ENCODE measurements at places on chromosomes 2 and 18.

DNA sequence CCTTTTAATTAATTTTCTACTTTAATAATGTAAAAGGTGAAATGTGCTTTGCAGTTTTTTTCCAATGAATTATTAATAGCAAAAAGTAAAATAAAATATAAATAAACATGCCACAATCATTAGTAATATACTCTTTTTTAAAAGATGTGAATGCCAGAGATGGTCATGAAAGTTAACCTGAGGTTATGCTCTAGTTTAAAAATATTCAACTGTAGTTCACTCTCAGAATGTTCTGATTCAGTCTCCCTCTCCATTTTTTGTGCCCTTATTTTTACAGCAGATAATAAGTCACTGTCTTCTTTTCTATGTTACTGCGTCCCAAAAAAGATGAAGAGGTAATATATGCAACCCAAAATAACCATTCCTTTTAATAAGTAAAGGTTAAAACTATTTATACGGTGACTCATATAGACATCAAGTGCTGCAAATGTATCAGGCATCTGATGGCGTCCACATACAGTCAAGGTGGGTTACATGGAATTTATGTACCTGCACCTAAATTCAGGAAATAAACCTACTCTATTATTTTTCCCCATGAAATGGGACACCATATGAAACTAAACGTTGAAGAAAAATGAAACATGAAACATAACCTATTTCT is 153.6 kb upstream of the ZNF804A start:
- no peak for DNase-seq

DNA sequence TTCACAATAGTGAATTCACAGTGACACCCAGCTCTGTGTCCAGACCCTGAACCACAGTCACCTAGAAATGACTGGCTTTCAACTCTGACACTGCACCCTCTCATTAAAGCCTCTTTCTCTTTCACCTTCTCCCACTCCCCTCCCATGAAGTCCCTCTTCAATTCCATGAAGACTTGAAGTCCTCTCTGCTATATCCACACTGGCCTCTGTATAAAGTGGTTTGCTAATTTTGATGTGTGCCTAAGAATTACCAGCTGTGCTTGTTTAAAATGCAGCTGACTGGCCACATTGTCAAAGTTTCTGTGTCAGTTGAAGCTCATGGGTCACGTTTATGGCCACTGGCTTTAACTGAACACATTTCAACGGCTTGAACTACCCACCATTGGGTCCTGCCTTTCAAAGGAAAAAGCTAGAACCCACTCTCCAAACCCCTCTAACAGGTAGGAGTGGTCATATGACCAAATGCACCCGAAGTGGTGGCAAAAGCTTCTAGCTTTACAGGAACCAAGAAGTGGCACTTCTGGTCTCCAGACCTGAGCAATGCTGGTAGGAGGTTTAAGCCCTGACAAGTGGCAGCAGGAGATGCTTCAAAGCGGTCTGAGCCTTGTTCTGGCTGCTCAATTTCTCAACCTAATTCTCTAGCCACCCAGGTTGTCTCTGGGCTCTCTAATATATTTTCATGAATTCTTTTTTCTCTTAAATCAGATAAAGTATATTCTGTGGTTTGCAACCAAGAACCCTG is 34.2 kb downstream of the B4GALT6 start:
- DNase-seq: no peak

GRCh38 chr2:113081488-113082210 is 13.9 kb downstream of the IL1F10 start:
- no peak for DNase-seq

- no peak for DNase-seq
Measured at GRCh38 chr2:157815421-157815820, 60.7 kb downstream of the ACVR1 start.

DNA sequence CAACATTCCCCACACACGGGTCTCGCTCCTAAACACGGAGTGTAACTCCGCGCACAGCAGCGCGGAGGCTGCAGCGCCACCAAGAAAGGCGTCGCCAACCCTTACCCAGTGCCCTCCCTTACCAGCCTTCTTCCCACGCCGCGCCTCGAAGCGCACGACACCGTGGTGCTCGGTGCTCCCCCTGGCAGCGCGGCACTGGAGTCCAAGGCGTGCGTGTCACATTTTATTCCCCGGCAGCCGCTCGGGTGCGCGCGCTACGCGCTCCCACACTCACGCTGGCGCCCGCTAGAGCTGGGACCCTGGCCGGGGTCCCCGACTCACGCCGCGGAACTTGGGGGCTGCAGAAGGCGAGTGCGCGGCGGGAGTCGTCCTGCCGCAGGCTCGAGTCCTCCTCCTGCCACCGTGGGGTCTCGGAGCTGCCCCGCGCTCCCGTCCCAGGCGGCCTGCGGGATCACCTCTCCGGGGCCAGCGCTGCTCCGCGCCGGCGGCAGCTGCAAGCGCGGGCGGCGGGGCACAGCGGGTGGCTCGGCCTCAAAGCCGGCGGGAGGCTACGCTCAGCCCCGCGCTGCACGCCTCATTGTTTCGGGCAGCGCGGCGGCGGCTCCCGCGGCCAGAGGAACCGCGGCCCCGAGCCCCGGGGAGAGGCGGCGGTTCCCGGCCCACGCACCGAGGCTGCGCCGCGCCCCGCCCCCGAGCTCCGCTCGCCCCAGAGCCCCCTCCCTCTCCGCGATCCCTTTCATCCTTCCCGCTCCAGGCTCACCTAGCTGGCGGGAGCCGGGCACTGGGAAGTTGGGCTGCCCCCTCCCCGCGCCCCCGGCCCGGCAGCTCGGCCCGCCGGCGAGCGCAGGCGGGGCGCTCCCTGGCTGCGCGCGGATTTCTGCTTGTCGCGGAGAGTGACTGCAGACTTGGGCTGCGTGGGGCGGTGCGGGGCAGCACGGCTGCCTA is at the start of gene ST6GAL2:
TSS of gene ST6GAL2 (minus strand) at position 197 of the 945 bp plus-strand sequence. CDS start 42,190 bp downstream, outside the sequence.
- no peak for DNase-seq

DNA sequence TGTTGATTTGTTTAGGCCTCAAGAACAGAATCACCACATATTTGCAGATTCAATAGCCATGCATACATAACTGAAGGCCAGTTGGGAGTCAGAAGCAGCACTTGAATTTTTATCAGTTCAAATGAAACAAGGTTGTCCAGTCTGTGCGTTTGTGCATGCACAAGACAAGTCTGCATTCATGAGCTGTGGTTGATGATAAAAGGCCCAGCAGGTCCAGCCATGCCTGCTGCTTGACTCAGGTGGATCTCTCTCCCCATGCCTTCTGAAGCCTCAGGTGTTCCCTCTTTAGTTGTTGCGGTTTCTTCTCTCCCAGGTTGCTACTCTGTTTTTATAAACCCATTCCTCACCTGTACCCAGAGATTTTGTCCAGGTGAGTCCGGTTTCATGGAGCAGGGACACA is 124.5 kb downstream of the CCDC102B start:
- DNase-seq: no peak

Data from astrocyte of the cerebellum (primary cell).